ENCODE measurements at places on chromosomes 13 and 19. TPM values are rescaled to one million over a fixed set of nuclear protein-coding genes. Genes with fewer than 3 reads are reported as not detected.

DNA sequence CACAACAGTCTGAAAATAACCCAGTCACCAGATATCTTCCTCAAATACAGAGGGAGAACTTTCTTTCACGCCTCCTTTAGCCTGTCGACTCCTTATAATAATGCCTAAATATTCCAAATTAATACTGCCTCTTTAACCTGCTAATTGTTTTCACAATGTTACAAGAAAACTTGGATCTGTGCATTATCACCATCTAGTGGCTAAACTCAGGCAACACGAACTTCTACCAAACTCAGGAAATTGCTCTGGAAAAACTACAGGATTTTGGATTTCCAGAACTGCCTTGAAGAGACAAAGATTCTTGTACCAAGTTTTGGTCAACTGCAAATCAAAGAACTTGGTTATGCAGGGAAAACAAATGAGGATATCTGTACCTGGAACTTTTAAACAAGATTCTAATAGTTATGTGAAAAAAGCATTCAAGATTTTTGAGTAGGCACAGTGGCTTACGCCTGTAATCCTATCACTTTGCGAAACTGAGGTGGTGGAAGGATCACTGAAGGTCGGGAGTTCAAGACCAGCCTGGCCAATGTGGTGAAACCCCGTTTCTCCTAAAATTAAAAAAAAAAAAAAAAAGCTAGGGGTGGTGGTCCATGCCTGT is 10.8 kb downstream of the CLN5 start:
- no peak for DNase-seq
- H3K36me3 ChIP-seq = peaks cover 2% of the 10 kb centered on the region
- H3K27me3 ChIP-seq = no peaks in the 10 kb centered on the region
- H3K27ac ChIP-seq = peak overlapping the region; percentile 43
- H3K4me3 ChIP-seq = no peak overlapping the region

- H3K27ac ChIP-seq = peak overlapping the region; percentile 80
- peaks cover 24% of the 10 kb centered on the region for H3K4me1 ChIP-seq
- H3K27me3 ChIP-seq = no peaks in the 10 kb centered on the region
- peak overlapping the region; percentile 93 for H3K4me3 ChIP-seq
These were observed 9.0 kb downstream of the ZNF808 start for GRCh38 chr19:52536448-52536800.

DNA sequence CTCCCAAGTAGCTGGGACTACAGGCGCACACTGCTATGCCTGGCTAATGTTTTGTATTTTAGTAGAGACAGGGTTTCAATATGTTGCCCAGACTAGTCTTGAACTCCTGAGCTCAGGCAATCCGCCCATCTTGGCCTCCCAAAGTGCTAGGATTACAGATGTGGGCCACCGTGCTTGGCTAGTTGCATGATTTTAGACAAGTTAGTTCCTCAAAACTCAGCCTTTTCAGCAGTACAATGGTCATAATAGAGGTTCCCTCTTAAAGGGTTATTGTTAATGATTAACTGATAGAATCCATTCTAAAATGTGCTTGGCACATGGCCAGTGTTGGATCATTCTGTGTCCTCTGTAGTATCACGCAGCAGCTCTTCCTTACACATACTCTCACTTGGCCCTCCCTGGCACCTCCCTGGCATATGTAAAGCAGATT is 19.5 kb upstream of the IFT88 start:
- H3K4me3 ChIP-seq = no peak overlapping the region
- no peak overlapping the region for H3K27ac ChIP-seq
- no peaks in the 10 kb centered on the region for H3K27me3 ChIP-seq
- no peak for DNase-seq
- H3K36me3 ChIP-seq = no peaks in the 10 kb centered on the region

DNA sequence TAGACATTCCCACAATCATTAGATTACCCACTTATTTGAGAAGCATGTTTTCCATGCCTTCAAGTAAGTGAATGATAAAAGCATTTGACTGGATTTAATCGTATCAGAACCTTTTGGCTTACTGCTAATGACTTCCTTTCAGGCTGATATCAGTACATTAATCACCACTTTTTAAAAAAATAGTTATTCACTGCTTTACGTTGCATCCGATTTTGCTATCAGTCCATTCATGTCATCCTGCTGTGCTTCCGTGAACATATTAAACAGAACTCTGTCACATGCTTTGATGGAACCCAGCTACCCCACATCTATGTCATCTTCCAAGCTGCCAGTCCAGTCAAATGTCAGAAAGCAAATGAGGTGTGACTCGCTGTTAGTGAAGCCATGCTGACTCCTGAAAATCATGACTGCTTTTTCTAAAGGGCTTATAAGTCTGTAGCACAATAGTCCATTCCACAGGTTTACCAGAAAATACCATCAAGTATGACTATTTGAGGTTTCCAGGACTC is 440.9 kb downstream of the IRS2 start:
- H3K4me3 ChIP-seq = no peak overlapping the region
- no peaks in the 10 kb centered on the region for H3K27me3 ChIP-seq
- H3K4me1 ChIP-seq = no peaks in the 10 kb centered on the region
- DNase-seq = no peak
- H3K36me3 ChIP-seq = no peaks in the 10 kb centered on the region

GRCh38 chr13:44229371-44230030 is 144.1 kb upstream of the SERP2 start:
- H3K36me3 ChIP-seq = no peaks in the 10 kb centered on the region
- H3K4me3 ChIP-seq = no peak overlapping the region
- no peak for DNase-seq

DNA sequence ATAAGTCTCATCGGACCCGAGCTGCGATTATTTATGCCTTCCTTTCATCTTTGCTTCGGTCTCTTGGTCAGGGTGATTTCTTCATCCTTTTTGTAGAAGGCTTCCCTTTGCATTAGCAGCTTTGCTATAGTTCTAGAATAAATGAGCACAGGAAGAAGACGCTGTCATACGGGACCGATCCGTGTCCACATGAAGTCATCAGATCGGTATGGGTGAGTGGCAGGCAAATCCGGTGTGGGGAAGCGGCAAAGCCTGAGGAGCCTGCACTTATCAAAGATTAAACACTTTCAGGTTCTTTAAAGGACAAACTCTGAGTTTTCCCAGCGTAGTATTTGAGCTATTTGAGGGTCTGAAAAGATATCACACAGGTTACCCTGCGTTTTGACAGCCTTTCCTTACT is 119.3 kb downstream of the IRS2 start:
- H3K4me1 ChIP-seq = no peaks in the 10 kb centered on the region
- no peak for DNase-seq
- no peak overlapping the region for H3K4me3 ChIP-seq
- H3K27ac ChIP-seq = no peak overlapping the region

DNA sequence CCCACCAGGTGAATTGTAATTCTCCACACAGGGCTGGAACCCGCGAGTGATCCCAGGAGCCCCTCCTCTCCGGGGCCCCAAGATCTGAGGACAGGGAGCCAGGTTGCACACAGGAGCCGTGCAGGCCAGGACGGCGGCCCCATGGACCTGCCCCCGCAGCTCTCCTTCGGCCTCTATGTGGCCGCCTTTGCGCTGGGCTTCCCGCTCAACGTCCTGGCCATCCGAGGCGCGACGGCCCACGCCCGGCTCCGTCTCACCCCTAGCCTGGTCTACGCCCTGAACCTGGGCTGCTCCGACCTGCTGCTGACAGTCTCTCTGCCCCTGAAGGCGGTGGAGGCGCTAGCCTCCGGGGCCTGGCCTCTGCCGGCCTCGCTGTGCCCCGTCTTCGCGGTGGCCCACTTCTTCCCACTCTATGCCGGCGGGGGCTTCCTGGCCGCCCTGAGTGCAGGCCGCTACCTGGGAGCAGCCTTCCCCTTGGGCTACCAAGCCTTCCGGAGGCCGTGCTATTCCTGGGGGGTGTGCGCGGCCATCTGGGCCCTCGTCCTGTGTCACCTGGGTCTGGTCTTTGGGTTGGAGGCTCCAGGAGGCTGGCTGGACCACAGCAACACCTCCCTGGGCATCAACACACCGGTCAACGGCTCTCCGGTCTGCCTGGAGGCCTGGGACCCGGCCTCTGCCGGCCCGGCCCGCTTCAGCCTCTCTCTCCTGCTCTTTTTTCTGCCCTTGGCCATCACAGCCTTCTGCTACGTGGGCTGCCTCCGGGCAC is 3.9 kb downstream of the FFAR1 start:
- no peaks in the 10 kb centered on the region for H3K36me3 ChIP-seq
- no peaks in the 10 kb centered on the region for H3K27me3 ChIP-seq
- no peak overlapping the region for H3K27ac ChIP-seq

Gene CKM
- total RNA-seq = not detected

Gene POLD1
- total RNA-seq = 133 TPM

All from activated T-cell treated with anti-CD3 and anti-CD28 coated beads, Interleukin-2, amount 50 U/mL, for 72 hours (primary cell).